ENCODE measurements at places on chromosomes 7 and 10.
A peak's percentile ranks its signal among the peaks of the same experiment; 100 is the strongest.

DNA sequence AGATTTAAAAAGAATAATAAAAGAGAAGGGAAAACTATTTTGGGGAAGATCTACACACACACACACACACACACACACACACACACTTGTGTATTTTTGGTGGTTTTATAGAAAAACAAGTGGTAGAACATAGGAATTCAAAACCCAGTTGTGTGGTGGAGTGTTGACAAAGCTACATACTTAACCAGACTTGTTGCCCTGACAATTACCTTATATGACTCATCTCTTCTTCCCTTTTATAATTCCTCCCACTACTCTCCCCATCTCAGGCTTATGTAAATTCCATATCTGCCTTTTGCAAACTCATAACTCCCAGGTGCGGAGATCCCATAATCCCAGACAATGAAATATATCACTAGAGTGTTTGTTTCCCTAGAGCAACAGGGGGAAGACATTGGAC lies 873.7 kb downstream of the NXPH1 start:
- no peak for DNase-seq

DNA sequence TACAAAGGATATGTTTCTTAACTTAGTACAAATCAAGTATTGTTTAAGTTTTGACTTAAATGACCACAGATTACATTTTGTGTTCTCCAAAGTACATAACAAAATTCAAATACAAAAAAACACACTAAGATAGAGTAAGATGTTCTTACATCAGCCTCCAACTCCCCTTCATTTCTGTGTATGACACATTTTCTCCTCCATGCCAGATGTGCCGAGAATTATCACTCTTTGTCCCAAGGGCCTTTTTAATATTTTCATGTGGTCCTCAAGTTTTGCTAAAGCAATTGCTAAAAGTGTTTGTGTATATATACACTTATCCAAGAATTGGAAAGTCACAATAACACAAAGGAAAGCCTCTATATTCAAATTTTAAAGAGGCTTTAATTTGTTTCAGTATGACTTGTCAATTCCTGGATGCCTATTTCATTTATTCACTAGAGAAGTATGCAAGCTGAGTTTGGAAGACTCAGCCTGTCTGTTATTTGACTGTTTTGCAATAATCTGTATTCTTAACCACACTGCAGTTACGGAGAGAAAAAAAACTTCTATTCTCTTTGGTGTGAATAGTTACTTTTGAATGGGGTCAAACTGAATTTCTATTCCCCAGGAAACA lies 586.4 kb upstream of the SEMA3D start:
- DNase-seq, result no peak

GRCh38 chr10:103498936-103499638 lies 5.6 kb downstream of the NEURL1 start:
- no peak for DNase-seq

GRCh38 chr10:89373916-89374711 lies 3.7 kb upstream of the IFIT1B start:
- DNase-seq, result no peak

GRCh38 chr7:55964261-55965099 lies at the start of gene NIPSNAP2:
TSS of gene NIPSNAP2 (plus strand) at chr7:55964585. CDS start at chr7:55964610, 25 bp downstream.
- peak; percentile 59 for DNase-seq

GRCh38 chr10:28734938-28735759 lies 57.8 kb downstream of the BAMBI start:
- DNase-seq, result no peak

- DNase-seq, result no peak
Measured at GRCh38 chr10:124603376-124604213, 140.6 kb downstream of the FAM53B start.
